ENCODE measurements at places on chromosomes 1 and 21.
A peak's percentile ranks its signal among the peaks of the same experiment; 100 is the strongest.

GRCh38 chr1:198649968-198650338, 11.1 kb downstream of the PTPRC start:
- DNase-seq, result no peak

DNA sequence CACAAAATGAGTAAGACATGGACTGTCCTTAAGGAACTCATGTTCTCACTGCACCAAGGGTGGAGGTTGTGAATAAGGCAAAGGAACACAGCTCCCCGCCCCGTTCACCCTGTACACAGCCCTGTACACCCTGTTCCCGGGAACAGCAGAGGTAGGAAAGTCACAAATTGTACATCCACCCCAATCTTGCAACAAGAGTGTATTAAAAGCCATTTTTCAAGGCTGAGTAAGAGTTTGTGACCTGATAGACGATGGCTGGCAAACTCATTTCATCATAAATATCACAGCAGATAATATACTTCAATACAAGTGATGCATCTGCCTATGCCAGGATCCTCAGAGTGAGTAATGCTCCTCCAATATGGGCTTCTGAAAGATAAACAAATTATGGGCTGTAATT, 52.5 kb upstream of the CAMK1G start:
- no peak for DNase-seq

GRCh38 chr1:155091071-155092051, 12.7 kb downstream of the EFNA3 start:
- DNase-seq, result peak; percentile 91

- no peak for DNase-seq
Measured at GRCh38 chr1:209318181-209319056, 265.1 kb upstream of the CAMK1G start.

- no peak for DNase-seq
Measured at GRCh38 chr1:221845650-221846371, 103.9 kb upstream of the DUSP10 start.

GRCh38 chr1:234272656-234273312, 100.5 kb upstream of the COA6 start:
- no peak for DNase-seq

- DNase-seq, result peak; percentile 42
Measured at GRCh38 chr1:109827986-109828385, 64.3 kb upstream of the EPS8L3 start.

- DNase-seq, result no peak
Measured at GRCh38 chr1:109610609-109611307, 8.7 kb downstream of the GNAT2 start.

GRCh38 chr1:102550729-102551384, 554.1 kb upstream of the OLFM3 start:
- no peak for DNase-seq

DNA sequence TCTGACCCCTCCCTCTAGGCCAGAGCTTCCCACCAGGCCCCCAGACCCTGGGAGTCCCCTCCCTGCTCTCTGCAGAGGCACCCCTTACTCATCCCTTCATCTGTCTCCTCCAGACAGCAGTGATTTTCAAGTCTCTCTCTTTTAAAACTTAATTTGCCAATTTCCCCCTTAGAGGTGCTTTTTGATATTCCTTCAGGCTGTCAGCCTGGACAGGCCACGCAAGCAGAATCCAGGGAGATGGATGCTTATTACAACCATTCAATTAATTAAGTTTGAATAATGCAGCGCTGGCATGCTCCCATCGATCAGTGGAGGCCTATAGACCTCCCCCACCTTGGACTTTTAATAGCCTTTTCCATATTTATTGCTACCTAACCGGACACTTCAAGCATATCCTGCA, 6.2 kb downstream of the CAMK2N1 start:
- no peak for DNase-seq

- no peak for DNase-seq
Measured at GRCh38 chr1:70459496-70460225, 48.6 kb downstream of the CTH start.

DNA sequence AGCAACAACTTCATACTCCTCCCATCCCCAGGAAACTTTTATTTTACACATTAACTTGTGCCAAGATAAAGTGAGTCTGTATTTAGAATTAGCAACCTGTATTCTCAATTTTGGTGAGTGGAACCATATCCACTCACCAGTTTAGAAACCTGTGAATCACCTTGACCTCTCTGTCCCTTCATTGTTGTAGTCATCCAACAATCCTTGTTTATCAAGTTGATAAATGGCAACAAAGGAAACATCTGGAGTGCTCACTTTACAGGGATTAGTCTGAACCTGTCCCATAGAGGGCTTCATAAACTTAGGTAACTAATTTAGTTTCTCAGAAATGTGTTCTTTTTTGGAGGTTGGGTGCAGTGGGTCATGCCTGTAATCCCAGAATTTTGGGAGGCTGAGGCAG, 3.9 kb upstream of the CLSPN start:
- DNase-seq, result no peak

- no peak for DNase-seq
Measured at GRCh38 chr1:174265282-174265681, 106.0 kb downstream of the RABGAP1L start.

GRCh38 chr1:85576642-85577418, 3.7 kb upstream of the CCN1 start:
- peak; percentile 87 for DNase-seq

DNA sequence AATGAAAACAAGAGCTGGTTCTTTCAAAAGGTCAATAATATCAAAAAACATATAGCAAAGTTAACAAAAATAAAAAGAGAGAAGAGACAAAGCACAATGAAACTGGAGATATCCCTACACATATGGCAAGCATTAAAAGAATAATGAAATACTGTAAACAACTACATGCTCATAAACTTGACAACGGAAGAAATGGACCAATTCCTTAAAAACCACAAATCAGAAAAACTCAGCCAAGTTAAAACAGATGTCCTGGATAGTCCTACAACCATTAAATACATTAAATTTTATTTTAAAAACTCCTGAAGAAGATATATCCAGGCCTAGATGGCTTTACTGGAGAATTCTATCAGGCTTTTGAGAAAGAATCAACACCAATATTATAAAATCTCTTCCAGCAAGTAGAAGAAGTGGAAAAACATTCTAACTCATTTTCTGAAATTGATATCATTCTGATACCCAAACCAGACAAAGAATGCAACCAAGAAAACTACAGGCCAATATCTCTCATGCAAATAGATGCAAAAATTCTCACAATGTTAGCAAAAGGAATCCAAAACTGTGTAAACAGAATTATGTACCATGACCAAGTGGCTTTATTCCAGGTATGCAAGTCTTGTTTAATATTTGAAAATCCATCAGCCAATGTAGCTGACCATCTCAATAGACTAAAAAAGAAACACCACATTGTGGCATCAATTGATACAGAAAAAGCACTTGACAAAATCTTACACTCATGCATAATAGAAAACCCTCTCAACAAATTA, 56.1 kb upstream of the LRRC7 start:
- DNase-seq, result no peak

DNA sequence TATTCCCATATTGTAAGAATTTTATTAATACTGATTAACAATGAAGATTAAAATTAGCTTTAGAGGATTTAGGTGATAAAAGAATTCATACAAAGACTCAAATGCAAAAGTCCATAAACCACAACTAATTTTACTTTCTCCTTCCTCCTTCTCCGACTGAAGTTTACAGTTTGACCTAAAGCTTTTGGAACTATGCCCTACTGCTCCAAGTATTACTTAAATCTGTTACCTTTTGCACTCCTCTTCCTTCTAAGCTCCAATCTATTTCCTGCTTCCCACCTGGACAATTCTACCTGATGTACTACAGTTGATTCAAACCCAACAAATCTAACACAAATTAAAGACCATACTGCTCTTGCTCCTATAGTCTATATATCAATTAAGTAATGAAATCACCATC, 36.3 kb downstream of the ANKRD13C start:
- no peak for DNase-seq

DNA sequence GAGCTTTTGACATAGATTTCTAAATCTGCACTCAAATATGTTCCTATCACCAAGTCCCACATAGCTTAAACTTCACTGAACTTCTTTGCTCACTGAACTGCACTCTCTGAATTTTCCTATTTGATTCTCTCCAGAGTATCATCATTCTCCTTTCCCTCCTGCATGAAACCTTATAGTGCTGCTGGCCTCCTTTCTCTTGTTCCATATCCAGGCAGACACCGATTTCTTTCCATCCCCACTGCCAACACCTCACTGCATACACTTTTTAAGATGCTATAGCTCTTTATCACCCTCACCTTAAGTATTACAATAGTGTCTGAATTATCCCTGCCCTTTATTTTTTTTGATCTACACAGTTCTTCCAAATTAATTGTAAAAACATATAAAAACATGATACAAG, 3.1 kb upstream of the TRIM45 start:
- no peak for DNase-seq

DNA sequence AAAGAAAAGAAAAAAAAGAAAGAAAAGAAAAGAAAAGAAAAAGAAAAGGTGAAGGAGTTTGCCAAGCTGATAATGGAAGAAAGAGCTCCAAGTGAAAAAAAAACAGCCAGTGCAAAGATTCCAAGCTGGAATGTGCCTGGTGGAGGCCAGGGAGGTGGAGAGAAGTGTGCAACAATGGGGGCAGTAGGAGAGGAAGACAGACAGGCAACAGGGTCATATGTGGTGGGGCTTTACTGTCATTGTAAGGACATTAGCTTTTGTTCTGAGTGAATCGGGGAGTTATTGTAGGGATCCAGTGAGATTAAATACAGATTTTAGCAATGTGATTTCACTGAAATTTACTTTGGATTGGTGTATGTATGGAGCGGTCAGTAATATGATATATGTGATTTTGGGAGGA, 14.0 kb upstream of the MYSM1 start:
- no peak for DNase-seq

DNA sequence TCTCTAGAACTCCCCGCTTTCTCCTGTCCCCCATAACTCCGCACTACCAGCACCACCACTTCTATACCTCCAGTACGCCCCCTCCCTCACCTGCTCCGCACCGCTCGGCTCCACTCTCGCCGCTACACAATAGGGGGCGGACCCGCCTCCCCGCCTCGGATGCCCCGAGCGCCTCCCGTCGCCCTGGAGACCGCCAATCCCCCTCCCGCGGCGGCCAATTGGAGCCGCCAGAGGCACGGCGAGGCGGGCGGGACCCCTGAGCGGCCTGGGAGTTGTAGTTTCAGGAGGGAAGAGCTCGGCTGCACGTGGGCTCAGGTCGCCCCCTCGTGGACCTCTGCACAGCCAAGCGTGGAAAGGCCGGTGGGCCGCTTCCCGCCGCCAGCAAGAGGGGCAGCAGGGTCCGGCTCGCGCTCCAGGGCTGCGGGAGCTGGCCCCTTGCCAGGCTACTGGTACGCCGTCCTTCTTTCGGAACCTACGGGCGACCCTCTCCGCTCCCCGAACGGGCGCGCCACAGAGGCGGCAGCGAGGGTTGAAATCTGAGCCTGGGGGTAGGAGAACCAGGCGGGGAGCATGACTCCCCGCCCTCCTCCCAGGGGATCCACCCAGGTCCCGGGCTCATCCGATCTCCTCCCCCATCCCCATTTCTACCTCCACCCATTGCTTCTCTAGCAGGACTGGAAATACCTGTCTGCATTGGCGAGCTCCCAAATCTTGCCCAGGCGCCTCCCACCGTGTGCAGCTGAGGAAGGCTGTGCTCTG, at the start of gene IGSF9:
TSS of gene IGSF9 (minus strand) at position 131 of the 759 bp plus-strand sequence. CDS start 2,159 bp downstream, outside the sequence.
- peak; percentile 95 for DNase-seq

DNA sequence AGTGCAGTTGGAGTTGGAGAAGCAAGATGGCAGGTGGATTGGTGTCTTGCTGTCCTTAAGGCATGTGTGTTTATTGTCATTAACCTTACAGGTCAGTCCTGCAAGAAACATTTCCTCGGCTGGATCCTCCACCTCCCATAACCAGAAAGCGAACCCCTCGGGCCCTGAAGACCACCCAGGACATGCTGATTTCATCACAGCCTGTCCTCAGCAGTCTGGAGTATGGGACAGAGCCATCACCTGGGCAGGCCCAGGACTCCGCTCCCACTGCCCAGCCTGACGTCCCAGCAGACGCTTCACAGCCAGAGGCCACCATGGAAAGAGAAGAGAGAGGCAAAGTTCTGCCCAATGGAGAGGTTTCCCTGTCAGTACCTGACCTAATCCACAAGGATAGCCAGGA, 1.6 kb downstream of the C1orf226 start:
- no peak for DNase-seq

DNA sequence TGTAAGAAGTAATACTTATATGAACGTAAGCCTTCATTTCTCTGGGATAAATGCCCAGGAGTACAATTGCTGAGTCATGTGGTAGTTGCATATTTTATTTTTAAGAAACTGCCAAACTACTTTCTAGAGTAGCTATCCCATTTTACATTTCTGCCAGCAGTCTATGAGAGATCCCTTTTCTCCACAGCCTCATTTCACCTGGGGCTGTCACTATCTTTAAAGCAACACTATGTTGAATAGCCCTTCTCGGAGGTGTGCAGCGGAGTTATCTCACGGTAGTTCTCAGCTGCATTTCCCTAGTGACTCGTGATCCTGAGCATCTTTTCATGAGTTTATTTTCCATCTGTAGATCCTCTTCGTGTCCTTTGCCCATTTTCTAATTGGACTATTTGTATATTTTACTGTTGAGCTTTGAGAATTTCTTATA, 93.4 kb downstream of the ADARB1 start:
- DNase-seq, result no peak

DNA sequence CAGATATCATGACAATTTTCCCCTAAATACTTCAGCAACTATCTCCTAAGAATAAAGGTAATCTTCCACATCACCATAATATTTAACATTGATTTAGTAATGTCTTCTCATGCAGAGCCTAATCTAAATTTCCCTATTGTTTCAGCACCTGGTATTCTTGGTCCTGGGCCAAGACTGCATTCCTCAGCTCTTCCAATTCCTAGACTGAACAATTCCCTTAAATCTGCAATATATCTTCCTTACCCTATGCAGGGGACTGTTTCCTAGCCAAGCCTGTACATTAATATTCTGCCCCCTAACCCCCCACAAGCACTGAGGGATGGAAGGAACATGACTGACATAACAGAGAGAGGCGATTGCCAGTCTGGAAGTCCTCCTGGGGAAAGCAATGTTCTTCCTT, 28.7 kb upstream of the DISP1 start:
- DNase-seq, result no peak

GRCh38 chr1:65813956-65814355, 21.3 kb downstream of the PDE4B start:
- no peak for DNase-seq

DNA sequence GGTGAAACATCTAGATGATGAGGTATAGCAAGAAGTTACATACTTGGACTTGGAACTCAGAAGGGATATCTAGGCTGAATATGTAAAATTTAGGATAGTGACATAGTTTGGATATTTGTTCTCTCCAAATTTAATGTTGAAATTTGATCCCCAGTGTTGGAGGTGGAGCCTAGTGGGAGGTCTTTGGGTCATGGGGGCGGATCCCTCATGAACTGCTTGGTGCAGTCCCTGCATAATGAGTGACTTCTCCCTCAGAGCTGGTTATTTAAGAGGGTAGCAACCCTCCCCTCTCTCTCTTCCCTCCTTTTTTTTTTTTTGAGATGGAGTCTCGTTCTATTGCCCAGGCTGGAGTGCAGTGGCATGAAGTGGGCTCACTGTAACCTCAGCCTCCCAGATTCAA, 15.5 kb downstream of the ST3GAL3 start:
- no peak for DNase-seq

- no peak for DNase-seq
Measured at GRCh38 chr1:20792196-20792595, 5.1 kb upstream of the HP1BP3 start.
